ENCODE measurements at places on chromosomes 7 and 10.

DNA sequence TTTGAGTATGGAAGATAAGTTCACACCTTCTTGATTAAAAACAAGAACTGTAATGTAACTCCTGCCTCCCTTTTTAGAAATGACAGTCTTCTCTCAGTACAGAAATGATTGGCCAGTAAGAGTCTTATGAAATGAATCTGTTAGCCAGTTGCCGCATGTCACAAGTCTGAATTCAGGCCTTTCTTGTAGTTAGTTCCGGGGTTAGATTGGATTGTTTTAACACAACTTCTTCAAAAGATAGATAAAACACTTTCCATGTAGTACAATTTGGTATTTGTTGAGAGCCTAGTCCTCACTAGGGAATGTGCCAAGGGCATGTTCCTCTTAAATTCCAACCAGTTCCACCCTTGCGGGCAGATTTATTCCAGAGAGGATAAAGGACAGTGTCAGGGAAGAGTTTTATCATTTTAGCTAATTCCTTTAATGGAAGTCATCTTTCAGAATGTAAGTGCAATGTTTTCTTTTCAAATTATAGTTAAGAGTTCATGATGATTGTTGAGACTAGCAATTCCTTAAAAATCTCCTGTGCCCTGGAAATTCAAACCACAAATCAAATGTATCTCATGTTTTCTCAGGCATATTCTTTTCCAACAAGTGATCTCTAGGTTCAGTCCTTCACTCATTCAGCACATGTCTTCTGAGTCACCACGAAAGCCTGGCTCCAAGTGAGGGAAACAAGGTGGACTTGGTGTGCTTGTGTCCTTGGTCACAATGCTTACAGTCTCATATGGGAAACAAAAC lies 4.1 kb downstream of the FHIP2A start:
- no peak for DNase-seq

DNA sequence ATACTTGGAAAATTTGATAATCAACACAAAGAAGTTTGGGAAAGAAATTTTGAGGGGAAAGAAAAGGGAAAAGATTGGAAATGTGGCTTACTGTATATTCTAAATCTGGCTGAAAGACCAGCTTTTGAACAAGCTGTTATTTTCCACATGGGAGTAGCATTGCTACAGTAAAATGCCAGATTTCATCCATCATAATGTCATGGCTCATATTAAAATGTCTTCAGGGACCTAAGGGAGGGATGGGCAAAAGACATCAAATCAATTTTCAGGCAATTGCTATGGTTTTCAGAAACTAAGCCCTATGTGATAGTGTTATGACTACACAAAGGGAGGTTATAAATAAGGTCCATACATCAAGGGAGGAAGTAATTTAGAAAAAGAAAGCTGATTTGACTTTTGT lies 1116.9 kb upstream of the CELF2 start:
- DNase-seq: no peak

DNA sequence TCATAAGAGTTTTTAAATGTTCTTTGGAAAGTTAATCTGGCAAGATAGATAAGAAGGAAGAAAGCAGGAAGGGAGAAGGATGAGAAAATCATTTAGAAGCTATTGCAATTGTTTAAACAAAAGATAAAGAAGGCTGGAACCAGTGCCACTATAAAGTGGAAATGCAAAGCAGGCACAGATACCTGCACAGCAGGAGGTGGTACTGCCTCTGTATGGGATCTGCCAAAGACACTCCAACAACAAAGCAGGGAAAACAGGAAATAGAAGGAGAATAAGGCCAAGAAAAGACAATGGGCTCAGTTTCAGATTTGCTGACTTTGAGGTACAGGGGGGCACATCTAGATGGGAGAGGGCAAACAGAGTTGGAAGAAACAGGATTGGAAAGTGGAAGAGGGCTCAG lies 138.6 kb downstream of the PPP1R17 start:
- no peak for DNase-seq

DNA sequence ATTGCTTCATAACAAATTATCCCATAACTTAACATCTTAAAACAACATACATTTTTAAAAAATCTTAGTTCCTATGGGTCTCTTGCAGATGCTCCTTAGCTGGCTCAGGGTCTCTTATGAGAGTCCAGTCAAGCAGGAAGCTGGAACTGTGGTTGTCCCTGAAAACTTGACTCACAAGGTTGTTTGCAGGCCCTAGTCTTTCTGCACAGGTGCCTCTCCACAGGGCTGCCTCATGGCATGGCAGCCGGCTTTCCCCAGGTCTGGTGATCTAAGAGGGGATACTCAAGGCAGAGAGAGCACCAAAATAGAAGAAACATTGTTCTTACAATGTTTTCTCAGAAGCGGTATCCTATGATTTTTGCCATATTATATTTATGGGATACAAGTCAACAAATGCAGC lies 127.1 kb downstream of the CDK14 start:
- no peak for DNase-seq

Measured in MV-4-11 (cell line).